ENCODE measurements at places on chromosomes 3 and 15.

DNA sequence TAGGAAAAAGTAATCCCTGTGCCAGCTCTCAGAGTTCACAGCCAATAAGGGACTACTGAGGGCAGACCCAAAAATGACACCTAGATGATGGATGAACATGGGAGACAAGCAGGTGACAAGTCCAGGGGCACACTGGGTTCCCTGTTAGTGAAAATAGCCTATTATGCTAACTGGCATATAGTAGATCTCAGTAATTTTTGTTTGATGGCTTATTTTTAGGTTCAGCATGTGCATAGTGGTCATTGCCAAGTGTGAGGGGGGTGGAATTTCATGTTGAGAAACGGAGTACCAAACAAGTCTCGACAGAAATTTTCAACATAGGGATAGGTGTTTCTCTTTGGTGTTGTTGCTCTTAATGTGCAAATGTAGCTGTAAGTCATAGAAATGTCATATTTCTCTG is 6.4 kb upstream of the ITGB5 start:
- DNase-seq = no peak

GRCh38 chr3:137769322-137770065 is 5.4 kb downstream of the SOX14 start:
- DNase-seq = no peak

DNA sequence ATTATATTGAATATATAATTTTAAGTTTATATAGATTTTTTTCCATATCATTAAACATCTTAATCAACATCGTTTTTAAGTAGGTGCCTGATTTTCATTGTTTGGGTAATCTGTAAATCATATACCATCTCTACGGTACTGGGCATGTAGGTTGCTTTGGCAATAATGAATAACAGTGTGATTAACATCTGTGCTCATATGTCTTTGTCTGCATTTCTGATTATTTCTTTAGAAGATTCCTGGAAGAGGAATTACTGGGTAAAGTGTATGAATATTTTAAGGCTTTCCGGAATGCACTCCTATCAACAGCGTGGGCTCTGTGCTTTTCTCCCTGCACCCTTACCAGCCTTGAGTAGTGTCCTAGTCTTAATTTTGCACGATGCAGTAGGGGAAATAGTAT is 119.8 kb upstream of the LIPC start:
- no peak for DNase-seq

- no peak for DNase-seq
These were observed 51.1 kb downstream of the TM4SF18 start for GRCh38 chr3:149282322-149282721.

- no peak for DNase-seq
These were observed 218.5 kb upstream of the CMC1 start for GRCh38 chr3:28022916-28023315.

DNA sequence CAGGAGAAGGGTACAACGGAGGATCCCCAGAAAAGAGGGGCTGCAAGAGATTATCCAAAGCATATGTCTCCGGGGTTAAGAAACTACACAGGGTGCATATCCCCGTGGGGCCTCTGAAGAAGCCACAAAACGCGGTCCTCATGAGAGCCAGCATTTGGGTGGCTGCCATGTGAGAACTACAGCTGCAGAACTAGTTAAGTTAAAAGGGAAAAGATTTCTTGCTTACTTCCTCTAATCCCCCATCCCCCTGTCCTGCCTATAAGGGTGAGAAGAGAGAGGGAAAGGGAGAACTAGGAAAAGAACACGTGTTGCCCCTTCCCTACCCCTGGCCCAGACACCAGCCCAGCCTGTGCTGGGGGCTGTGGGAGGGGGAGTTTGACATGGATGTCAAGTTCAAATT is 70.4 kb upstream of the PCSK6 start:
- no peak for DNase-seq

GRCh38 chr3:189950258-189950657 is 170.4 kb downstream of the P3H2 start:
- DNase-seq = no peak

DNA sequence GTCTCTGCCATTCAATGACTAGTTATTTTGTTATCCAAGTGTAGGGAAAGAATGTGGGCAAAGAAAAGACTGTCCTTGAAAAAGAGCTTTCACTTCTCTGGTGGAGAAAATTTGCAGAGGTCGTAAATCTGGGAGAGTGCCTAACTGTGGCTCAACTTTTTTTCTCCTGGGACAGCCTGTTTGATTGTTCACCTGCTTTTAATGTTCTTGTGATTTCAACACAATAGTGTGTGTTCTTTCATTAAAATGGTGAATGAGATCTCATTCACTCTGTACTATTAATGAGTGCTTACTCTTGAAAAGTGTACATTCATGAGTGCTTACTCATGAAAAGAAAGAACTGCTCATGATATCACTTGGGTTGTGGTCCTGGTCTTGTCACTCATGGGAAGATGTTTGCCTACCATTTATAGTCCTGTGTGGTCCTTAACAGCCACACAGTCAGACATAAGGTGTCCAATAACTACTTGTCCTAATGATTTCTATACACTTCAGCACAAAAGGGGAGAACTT is 567.3 kb downstream of the GRM7 start:
- no peak for DNase-seq

GRCh38 chr3:159775372-159775961 is 213.2 kb upstream of the IL12A start:
- DNase-seq = no peak

GRCh38 chr3:146967783-146968182 is 362.6 kb upstream of the PLSCR5 start:
- no peak for DNase-seq

DNA sequence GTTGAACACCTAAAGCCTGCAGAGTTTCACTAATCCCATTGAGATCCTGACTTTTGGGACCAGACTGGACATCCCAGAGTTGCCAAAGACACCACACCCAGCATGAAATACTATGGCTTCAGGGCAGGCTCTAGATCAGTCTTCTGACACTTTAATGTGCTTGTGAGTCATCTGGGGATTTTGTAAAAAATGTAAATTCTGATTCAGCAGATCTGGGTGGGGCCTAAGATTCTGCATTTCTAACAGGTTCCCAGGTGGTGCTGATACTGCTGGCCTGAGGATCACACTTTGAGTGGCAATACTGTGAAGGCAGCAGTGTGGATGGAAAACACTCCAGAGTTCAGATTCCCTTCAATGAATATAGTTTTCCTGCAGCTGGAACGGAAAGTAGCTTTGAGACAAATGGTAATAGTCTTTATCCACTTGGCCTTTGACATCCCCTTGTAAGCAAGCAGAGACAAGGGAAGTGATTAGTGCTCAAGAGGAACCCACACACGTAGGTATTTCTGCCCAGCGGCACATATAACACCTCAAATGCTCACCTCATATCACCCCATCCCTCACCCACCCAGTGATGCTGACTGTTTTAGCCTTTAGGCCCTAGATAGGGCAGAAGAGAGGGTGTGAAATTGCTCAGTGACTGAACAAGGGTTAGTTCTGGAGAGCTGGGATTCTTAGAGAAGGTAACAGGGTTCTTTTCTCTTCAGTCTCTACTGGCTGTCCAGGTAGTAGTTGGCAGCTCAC is 51.5 kb upstream of the GSK3B start:
- no peak for DNase-seq

DNA sequence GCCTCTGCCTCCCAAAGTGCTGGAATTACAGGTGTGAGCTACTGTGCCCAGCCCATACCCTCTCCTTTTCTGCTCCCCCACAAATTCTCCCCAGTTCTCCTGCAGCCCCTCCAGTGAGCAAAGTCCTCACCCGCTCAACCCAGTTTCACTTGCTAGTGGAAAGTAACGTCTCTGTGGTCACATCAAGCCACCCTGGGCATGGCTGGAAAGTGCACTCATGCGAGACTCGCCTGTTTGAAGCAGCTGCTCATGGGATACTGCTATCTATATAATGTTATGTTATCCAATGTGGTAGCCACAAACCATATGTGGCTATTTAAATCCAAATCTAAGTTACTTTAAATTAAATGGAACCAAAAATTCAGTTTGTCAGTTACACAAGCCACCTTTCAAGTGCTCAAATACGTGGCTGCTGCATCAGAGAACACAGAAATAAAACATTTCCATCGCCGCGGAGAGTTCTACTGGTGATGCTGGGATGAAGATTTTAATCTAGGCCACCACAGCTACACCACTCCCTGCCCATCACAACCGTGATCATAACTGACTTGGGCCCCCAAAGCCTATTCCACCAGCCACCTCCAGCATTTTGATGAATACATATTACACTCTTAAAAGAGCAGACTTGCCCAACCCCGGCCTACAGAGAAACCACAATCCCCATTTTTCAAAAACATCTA is 119.4 kb downstream of the LIPC start:
- DNase-seq = no peak

DNA sequence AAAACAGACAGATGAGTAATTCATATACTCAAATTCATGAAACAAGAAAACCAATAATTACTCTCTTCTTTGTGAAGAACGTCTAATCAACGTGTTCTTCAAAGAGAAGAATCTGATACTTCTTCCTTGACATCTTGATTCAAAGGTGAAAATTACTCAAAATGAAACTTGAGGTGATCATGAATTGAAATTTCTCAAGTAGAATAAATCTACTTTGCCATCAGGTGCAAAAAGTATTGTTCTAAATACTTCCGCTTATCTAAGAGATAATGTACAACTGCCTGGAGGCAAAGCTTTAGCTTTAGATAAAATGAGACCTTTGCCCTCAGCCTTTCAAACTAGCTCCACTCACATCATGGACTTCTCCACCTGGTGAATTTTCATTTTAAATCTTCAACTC is 13.9 kb upstream of the XXYLT1 start:
- DNase-seq = no peak

DNA sequence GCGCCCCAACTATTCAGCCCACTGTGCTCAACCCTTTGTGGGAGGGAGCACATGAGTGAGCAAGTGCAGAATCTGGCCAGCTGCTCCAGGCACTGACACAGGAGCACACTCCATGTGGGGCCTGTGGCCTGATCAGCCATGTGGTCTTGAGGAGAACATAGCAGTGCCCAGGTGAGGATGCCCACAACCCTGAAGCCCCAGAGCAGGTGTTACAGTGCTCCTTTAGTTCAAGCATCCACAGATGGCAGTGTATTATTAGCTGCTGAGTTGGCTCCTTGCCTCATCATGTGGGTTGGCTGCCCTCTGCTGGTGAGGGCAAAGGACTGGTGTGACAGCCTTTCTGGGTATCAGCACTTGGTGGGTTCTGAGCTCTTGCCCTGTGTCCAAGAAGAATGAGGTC is 1588.2 kb downstream of the SI start:
- no peak for DNase-seq

DNA sequence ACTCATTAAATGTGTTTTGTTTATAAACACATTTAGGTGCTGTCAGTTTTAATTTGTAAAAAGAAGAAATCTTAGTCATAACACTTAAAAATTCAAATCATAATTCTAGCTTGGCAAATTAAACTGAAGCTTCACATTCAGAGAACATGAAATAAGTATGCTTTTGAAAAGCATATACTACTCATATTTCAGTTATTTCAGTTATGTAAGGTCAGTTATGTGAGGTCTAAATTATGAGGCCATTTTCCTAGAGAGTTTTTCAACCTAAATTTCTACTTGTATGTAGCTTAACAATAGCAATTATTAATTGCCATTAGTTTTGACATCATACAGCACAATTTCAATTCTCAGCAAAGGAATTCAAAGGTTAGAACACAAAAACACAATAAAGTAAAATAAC is 465.0 kb downstream of the PLOD2 start:
- no peak for DNase-seq

GRCh38 chr15:85306946-85307686 is 73.3 kb upstream of the AKAP13 start:
- DNase-seq = no peak

DNA sequence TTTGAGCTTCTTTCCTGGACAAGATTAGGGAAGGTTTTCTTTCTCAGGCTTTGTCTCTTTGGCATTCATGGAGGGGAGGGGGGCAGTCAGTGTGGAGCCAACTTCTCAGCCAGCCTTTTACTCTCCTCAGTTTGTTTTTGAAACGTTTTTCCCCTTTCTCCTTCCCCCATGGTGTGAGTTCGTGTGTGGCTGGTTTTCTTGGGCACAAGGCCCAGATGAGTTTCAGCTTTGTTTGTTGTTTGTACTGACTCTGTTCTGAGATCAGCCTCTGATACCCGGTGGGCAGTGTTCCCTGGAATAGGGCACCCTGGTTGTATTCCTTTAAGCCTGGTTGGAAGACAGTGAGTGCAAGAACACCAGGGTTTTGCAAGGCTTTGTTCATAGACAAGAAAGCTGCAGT is 168.2 kb upstream of the RARB start:
- DNase-seq = no peak

DNA sequence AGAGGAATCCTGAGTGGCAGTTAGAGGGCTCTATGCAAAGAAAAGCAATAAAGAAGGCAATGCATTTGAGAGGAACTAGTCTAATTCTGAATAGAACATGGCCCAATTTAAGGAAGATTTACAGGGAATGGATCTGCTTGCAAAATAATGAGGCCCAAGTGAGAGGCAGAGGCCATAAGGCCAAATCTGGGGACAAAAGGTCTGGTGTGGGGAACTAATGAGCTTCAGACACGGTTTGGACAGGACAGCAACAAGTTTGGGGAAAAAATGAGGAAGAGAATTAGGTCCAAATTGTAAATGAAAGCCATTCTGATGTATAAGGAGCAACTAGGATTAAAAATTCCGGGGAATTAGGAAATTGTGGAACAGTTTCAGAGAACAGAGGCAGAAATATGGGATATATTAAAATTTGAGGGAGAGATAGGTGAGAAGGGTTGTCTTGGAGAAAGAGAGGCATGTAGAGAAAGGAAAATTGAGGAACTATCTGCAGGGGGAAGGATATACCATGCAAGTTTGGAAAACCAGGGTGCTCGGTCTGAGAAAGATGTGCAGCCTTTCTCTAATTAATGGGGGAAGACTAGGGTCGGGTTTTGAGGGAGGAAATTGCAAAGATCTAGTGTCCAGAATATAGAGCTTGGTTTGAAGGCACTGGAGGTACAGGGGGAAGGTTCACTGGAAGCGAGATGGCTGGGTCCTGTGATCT is 73.8 kb downstream of the RBPMS2 start:
- DNase-seq = no peak

GRCh38 chr3:127853681-127854080 is 31.4 kb upstream of the MGLL start:
- no peak for DNase-seq

DNA sequence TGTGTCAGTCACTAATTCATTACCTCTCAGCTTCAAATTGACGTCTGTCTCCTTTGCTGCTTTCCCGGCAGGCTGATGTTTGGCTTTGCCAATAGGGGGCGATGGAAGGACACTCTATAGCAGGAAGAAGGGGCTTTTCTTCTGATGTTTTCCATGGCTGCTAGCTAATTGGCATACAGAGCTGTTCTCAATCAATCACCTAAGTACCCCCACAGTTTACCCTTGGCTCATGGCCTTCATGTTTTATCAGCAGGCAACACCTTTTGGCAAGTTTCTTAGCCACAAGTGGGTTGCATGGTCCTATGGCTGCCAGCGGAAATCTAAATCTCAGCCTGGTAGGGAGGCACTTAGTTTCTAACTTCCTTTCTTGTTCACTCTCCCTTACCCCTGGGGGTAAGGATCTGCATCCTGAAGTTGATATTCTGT is 45.0 kb downstream of the ESYT3 start:
- DNase-seq = no peak

- no peak for DNase-seq
These were observed 97.4 kb downstream of the IMPG2 start for GRCh38 chr3:101223016-101223415.

- DNase-seq = no peak
These were observed 21.3 kb downstream of the CLK3 start for GRCh38 chr15:74636984-74637383.

- no peak for DNase-seq
These were observed 41.3 kb downstream of the FEZF2 start for GRCh38 chr3:62332017-62332416.
